ENCODE measurements at places on chromosomes 13 and 19. TPM values are rescaled to one million over a fixed set of nuclear protein-coding genes. Genes with fewer than 3 reads are reported as not detected.

Gene LNX2
- total RNA-seq = 5.8 TPM

Gene FBXO17
- total RNA-seq = 0.07 TPM

GRCh38 chr13:74090869-74091605 is 43.2 kb downstream of the KLF12 start:
- peak overlapping the region; percentile 35 for H3K4me3 ChIP-seq
- H3K27ac ChIP-seq = peak overlapping the region; percentile 56
- no peak for DNase-seq
- no peaks in the 10 kb centered on the region for H3K27me3 ChIP-seq
- peaks cover 1% of the 10 kb centered on the region for H3K36me3 ChIP-seq
- peaks cover 66% of the 10 kb centered on the region for H3K4me1 ChIP-seq

GRCh38 chr19:12450844-12451243 is 10.0 kb upstream of the ZNF443 start:
- no peaks in the 10 kb centered on the region for H3K27me3 ChIP-seq
- H3K4me1 ChIP-seq = no peaks in the 10 kb centered on the region
- no peak overlapping the region for H3K4me3 ChIP-seq
- no peak overlapping the region for H3K27ac ChIP-seq

Gene TTC9B
- total RNA-seq = not detected

DNA sequence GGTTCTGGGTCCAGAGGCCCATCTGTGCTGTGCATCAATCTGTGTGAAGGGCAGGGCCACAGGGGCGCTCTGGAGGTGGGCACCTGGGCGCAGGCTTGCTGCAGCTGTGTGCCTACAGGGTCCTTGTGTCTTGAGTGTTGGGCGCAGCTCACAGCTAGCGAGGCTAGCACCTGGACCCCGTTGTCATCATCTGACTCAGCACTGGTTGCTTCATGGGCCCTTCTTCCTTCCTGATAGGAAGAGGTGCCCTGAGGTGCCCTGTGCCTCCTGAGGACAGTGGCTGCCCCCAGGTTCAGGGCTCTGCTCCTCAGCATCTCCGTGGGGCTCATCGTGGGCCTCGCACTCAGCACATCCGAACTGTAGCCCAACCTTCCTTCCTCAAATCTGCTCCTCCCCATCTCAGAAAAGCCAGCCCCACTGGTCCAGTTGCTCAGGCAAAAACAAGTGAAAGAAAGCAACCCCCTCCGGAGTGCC is 54.8 kb downstream of the GATAD2A start:
- peak overlapping the region; percentile 96 for H3K27ac ChIP-seq
- DNase-seq = peak; percentile 72
- peak overlapping the region; percentile 76 for H3K4me3 ChIP-seq

Gene ATP7B
- total RNA-seq = 0.69 TPM

GRCh38 chr19:14333101-14333871 is 48.0 kb upstream of the ADGRE5 start:
- H3K27me3 ChIP-seq = no peaks in the 10 kb centered on the region
- DNase-seq = peak; percentile 24
- peaks cover 15% of the 10 kb centered on the region for H3K4me1 ChIP-seq

DNA sequence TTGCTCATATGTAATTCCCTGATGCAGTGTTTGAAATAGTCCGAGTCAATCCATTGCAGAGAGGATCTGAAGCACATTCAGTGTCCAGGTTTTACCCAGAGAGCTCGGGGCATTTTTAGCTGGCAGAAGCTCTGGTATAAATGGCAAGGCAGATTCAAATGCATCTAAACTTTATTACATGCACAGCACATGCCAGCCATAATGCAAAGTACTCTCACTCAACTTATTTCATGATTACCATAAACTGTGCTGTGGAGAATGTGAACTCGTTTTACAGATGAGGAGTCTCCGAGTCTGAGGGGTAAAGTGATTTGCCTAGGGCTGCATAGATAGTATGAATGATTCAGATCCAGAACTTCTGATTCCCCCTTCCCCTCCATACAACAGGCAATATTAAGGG is 13.5 kb upstream of the CBY2 start:
- no peaks in the 10 kb centered on the region for H3K4me1 ChIP-seq
- no peaks in the 10 kb centered on the region for H3K27me3 ChIP-seq
- no peak overlapping the region for H3K4me3 ChIP-seq
- no peak for DNase-seq
- no peak overlapping the region for H3K27ac ChIP-seq

- H3K36me3 ChIP-seq = no peaks in the 10 kb centered on the region
- H3K4me3 ChIP-seq = no peak overlapping the region
- peaks cover 6% of the 10 kb centered on the region for H3K27me3 ChIP-seq
- DNase-seq = no peak
- no peaks in the 10 kb centered on the region for H3K4me1 ChIP-seq
Measured at GRCh38 chr19:30330266-30330665, 41.9 kb upstream of the ZNF536 start.

DNA sequence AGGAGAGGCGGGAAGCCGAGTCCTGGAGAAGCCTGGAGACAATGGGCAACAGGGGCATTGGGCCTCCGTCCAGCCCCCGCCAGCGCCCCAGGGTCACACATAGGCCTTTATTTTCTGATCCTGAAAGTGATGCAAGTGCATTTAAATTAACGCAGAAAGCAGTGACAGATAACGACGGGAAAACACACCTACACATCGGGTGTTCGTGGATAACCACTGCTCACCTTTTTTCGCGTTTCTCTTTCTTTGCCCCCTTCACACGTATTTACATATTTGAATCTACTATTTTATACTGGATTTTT is 30.4 kb upstream of the GRTP1 start:
- DNase-seq = no peak
- no peaks in the 10 kb centered on the region for H3K27me3 ChIP-seq
- no peaks in the 10 kb centered on the region for H3K36me3 ChIP-seq
- H3K4me1 ChIP-seq = peaks cover 4% of the 10 kb centered on the region
- H3K4me3 ChIP-seq = peak overlapping the region; percentile 24

DNA sequence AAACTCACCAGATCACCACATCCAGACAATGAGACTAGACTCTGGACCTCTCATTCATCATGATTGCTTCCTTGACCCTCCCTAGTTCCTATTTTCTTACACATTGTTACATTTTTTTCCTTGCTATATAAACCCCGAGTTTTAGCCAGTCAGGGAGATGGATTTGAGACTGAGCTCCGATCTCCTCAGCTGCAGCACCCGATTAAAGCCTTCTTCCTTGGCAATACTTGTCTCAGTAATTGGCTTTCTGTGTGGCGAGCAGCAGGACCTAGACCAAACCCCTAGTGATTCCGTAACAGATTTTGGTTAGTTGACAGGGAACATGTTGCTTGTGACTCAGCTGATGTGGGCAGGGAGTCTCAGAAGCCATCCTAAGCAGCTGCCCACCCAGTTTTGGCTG is 44.0 kb downstream of the SUCLA2 start:
- peaks cover 1% of the 10 kb centered on the region for H3K4me1 ChIP-seq
- no peak overlapping the region for H3K27ac ChIP-seq
- no peak for DNase-seq
- H3K4me3 ChIP-seq = no peak overlapping the region
- no peaks in the 10 kb centered on the region for H3K27me3 ChIP-seq

- peaks cover 30% of the 10 kb centered on the region for H3K27me3 ChIP-seq
- no peak for DNase-seq
- no peaks in the 10 kb centered on the region for H3K36me3 ChIP-seq
Measured at GRCh38 chr13:46385946-46386345, 1.1 kb downstream of the RUBCNL start.

GRCh38 chr19:53158119-53158656 is 665 bp downstream of the ZNF347 start:
- peaks cover 49% of the 10 kb centered on the region for H3K36me3 ChIP-seq
- no peaks in the 10 kb centered on the region for H3K27me3 ChIP-seq
- peak overlapping the region; percentile 85 for H3K4me3 ChIP-seq
- peaks cover 13% of the 10 kb centered on the region for H3K4me1 ChIP-seq
- DNase-seq = peak; percentile 60

DNA sequence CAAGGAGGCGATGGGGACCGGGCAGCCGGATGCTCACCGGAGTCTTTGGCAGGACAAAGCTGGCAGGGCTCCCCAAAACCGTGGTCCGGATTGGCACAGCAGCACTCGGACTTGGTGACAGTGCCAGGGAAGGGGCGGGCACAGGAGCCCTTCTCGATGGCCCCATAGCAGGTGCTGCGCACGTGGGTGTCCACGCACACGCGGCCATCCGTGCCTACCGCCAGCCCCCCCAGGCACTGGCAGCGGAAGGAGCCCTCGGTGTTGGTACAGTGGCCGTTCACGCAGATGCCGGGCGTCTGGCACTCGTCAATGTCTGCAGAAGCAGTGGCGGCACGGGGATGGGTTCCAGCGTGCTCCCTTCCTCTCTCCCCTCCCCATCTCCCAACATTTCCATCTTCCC is 17.9 kb downstream of the FBN3 start:
- no peaks in the 10 kb centered on the region for H3K4me1 ChIP-seq
- H3K36me3 ChIP-seq = no peaks in the 10 kb centered on the region
- H3K27ac ChIP-seq = no peak overlapping the region

DNA sequence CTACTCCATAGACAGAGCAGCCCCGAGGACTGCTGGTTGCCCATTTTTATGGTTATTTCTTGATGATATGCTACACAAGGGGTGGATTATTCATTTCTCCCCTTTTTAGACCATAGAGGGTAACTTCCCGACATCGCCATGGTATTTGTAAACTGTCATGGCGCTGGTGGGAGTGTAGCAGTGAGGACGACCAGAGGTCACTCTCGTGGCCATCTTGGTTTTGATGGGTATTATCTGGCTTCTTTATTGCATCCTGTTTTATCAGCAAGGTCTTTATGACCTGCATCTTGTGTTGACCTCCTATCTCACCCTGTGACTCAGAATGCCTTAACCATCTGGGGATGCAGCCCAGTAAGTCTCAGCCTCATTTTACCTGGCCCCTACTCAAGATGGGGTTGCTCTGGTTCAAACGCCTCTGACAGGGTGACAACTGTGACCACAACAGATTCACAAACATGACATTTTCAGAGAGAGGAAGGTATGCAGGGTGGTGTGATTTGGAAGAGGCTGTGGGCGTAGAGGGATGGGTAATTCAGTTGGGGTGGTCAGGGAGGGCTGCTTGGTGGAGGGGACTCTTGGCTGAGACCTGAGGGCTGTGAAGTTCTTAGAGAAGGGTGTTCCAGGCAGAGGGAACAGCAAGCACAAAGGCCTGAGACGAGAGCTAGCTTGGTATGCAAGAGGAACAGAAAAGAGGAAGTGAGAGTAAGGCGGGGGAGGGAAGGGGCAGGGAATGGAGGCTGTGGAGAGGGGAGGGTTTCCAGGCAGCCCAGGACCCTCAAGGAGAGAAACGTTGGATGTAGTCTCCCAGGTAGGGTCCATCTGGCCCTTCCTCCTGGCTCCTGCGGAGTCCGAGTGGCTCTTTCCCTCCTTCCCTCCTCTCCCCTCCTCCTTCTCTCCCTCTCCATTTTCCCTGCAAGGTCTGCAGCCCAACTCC is 23.5 kb downstream of the FAM187B start:
- no peaks in the 10 kb centered on the region for H3K27me3 ChIP-seq
- H3K36me3 ChIP-seq = no peaks in the 10 kb centered on the region
- peaks cover 78% of the 10 kb centered on the region for H3K4me1 ChIP-seq

Gene PLK5
- not detected for total RNA-seq

DNA sequence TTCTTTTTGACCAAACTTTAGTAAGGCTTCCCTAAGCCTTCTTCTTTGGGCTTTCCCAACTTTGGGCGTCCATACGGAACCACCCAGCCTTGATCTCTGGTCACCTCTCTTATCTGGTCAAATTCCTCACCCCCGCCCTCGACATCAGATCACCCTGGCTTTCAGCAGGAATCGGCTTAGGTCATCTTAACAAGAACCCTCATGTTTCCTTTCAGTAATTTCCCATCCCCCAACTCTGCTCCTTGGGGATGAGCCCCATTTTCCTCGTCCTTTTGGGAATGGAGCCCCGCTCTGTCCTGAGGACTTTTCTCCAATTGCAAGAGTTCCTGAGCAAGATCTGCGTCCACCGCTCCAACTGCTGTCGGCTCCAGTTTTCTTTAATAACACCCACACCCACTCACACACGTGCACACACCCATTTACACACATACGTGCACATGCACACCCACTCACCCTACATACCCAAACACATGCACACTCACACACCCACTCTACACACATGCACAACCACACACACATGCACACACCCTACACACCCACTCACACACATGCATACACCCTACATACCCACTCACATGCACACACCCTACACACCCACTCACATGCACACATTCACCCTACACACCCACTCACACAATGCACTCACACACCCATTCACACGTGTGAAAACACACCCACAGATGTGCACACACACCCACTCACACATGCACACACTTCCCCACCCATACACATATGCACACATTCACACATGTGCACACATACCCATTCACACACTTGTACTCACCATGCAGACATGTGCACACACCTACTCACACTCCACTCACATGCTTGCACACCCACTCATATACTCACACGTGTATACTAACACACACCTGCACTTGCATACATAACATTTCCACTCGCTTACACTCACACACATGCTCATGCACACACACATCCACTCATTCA is 87.0 kb upstream of the TM9SF2 start:
- peak; percentile 13 for DNase-seq
- H3K4me3 ChIP-seq = no peak overlapping the region
- H3K4me1 ChIP-seq = peaks cover 62% of the 10 kb centered on the region
- H3K27ac ChIP-seq = no peak overlapping the region
- no peaks in the 10 kb centered on the region for H3K27me3 ChIP-seq
- peaks cover 11% of the 10 kb centered on the region for H3K36me3 ChIP-seq

DNA sequence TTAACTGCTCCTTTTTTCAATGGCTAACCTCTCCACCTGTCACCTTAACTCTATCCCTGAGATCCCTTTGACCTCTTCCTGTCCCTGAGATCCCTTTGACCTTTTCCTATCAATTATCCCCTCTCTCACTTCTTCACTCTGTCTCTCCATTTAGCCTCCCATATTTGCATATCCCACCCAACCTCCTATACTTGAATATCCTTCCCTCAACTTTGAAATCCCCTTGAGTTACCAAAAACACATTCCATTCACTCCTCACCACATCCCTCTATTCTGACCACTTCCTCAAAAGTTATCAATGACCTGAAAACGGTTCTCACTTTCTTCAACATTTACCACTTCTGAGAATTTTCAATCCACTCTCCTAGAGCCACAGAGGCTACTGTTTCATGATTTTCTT is 3.0 kb downstream of the MYCBP2 start:
- H3K27me3 ChIP-seq = no peaks in the 10 kb centered on the region
- H3K4me3 ChIP-seq = peak overlapping the region; percentile 92
- DNase-seq = no peak

Gene ZFP82
- total RNA-seq = 2.6 TPM

DNA sequence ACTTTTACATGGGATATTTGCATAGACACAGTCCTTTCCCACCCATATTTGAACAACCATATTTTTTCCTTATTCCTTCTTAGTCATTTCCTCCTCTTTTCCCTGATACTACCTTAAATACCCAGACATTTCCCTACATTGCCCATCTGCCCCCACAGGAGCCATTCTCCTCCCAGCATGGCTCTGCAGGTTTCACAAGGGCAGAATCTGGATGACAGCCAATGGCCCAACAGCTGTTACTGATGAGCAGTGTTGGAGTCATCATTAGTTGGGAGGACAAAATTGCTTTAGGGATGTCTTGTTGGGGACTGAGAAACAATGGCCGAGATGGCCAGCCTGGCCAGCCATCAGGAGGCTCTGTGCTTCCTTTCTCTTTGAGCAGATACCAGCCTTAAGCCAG is 209.5 kb downstream of the KLF5 start:
- no peak overlapping the region for H3K4me3 ChIP-seq
- H3K36me3 ChIP-seq = peaks cover 4% of the 10 kb centered on the region
- DNase-seq = no peak
